ENCODE measurements at places on chromosomes 7 and 10.

DNA sequence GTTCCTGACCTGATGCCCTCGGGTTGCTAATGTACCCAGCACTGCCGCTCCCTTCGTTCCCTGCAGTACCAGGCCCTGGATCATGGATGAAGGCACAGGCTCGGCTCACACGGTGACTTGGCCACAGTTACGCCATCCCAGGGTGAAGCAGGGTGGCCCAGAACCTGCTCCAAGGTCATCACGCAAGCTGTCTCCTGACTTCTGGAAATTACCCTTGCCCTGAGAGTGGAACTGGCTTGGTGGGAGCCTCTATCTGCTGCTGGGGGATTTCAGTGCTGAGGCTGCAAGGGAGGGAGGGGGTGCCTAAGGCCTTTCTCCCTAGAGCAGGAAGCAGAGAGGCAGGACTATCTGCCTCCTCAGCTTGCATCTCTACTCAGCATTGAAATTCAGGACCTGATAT, 36.6 kb downstream of the FIGNL1 start:
- no peak for DNase-seq

GRCh38 chr7:11625669-11626068, 206.3 kb downstream of the THSD7A start:
- DNase-seq, result no peak

GRCh38 chr10:3700531-3701076, 84.4 kb downstream of the KLF6 start:
- no peak for DNase-seq

- DNase-seq, result no peak
These were observed 34.1 kb downstream of the KNDC1 start for GRCh38 chr10:133194151-133194550.

DNA sequence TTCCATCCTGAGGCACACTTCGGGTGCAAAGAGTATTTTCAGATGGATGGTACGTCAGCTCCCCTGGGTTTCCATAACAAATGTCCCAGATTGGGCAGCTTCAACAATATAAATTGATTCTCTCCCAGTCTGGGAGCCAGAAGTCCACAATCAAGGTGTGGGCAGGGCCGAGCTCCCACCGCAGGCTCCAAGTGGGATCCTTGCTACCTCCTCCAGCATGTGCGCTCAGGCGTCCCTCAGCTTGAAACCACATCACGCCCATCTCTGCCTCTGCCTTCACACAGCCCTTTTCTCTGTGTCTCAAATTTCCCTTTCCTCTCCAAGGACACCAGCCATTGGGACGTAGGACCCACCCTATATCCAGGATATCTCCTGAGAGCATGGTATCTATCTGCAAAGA, 153.5 kb downstream of the DIP2C start:
- DNase-seq, result no peak

- DNase-seq, result no peak
These were observed 8.8 kb upstream of the NUPR2 start for GRCh38 chr7:56124981-56125380.

GRCh38 chr7:123924941-123925340, at the start of gene SPAM1:
Gene SPAM1 (plus strand): TSS chr7:123925241. CDS start chr7:123953571, 28,330 bp downstream.
- no peak for DNase-seq

DNA sequence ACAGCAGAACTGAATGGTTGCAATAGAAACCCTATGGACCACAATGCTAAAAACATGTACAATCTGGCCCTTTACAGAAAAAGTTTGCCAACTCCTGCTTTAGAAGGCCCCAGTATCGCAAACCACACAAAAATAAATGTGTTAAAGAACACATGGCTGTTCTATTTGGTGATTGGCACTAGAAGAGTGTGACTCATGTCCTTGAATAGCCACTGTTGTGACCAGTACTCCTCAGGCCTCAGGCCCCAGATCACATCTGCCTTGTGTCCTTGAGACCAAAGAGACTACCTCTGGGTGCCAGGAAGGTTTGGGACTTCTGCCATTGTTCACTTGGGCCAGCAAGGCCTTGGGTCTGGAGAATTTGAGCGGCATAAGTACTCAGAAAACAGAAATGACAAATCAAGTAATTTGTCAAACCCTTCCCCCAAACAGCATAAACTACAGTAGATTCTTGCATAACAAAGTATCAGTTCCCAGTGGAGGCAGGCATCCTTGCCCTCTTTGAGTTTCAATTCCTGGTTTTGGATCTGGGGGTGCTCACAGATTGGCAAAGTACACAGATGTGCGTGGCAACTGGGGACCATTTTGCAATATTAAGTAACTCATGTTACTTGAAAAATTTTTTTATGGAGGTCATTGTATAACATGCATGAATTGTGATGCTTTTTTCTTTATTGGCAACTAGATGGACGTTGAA, 50.2 kb downstream of the MTURN start:
- peak; percentile 97 for DNase-seq

DNA sequence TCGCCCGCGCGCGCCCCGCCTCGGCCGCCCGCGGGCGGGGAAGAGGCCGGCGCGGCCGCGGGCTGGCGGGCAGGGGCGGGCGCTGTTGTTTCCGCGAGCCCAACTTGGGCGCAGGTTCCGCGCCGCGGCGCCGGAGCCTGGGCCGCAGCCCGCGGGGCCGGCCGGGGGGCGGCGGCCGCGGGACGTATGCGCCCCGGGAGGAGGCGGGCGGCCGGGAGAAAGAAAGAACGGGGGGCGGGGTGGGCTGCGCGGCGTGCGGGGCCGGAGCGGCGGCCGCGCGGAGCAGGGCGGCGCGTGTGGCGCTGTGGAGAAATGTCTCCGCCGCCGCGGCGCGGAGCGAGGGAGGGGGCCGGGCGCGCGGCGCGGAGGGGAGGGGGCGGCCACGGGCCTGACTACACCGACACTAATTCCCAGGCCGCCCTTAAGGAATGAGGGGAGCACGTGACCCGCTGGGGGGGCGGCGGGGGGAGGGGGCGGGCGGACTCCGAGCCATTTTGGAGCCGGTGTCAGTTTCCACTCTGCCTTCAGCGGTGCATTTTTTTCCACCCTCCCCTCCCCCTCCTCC, at the start of gene BMI1:
BMI1 (plus strand) TSS at position 509 of the 565 bp plus-strand sequence. CDS start 5,351 bp downstream, outside the sequence.
- DNase-seq, result peak; percentile 50

GRCh38 chr7:84970670-84971069, 216.2 kb downstream of the SEMA3D start:
- no peak for DNase-seq

GRCh38 chr7:108385834-108386422, 70.3 kb downstream of the NRCAM start:
- DNase-seq, result no peak

DNA sequence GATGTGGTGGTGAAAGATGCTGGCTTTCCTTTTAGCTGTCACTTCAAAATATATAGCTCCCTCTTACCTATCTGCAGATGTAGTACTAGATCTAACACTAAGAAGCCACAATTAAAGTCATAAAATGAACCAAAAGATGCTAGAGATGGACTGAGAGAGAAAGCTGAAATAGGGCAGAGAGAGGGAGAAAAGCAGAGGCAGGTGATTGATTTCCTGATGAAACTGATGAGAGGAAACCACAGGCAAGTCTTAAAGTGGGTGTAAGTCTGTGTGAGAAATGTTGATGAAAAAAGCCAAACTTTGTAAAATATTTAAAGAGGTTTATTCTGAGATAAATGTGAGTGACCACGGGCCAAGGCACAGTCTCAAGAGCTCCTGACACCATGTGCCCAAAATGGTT, 194.3 kb upstream of the MBL2 start:
- no peak for DNase-seq

DNA sequence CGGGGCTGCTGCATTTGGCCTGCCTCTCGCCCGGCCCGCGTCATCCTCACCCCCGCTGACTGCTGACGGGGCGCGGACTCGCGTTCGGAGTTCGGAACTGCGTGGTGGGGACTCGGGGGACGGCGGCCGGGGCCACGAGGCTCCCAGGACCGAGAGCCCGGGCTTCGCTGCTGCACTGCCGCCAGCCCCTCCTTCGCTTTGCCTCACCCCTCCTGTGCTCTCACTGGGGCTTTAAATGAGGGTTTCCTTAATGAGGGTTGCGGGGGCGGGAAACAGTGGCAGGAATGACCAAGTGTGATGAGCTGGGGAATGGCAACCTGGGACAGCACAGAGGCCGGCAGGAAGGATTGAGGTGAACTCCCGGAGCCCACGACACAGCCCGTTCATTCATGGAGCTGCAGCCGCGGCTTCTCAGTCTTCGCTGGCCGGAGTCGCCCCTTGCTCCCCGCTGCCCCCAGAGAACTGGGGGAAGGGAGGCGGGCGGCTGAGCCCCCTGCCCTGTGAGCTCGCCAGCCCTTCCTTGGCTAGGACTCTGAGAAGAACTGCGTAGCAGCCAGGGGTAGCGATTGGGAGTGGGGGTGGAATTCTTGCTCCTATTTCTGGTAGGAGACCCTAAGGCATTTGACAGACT, 1.5 kb upstream of the LRRC4 start:
- peak; percentile 62 for DNase-seq

GRCh38 chr10:131911451-131911850, 10.6 kb downstream of the PPP2R2D start:
- DNase-seq, result no peak

DNA sequence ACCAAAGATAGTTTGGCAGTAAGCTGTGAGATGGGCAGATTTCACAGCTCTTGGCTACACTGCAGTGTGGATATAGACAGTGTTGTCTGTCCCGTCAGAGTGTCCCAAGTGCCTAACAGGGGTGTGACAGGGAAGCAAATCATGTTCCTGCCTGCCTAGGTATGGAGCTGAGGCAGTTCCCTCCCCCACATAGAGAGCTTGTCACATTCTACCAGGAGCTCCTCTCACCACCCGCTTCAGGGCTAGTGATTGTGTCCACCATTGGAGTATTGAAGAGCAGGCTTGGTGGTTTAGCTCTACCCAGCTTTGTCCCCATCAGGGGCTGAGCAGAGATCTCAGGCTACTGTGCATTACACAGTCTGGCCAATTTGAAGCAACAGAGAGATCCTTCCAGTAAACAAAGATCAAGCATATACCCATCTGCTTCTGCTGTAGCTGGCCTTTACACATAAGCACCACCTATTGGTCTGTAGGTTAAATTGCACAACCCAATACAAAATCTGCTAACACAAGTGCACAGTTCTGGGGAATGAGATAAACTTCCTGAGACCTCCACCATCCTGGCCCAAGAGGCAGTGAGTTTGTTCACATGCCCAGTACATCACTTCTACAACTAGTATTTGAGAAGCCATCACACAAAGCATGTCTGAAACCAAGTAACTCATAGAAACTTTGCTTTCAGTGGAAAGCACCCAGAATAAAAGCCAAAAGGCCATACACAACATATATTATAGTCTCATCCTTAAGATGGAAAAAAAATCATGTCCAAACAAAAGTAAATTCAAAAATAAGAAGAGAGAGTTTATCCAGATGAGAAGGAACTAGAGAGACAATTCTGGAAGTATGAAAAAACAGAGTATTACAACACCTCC, 67.3 kb downstream of the GLCCI1 start:
- no peak for DNase-seq

- no peak for DNase-seq
These were observed 19.9 kb downstream of the ANKRD22 start for GRCh38 chr10:88831709-88832108.

DNA sequence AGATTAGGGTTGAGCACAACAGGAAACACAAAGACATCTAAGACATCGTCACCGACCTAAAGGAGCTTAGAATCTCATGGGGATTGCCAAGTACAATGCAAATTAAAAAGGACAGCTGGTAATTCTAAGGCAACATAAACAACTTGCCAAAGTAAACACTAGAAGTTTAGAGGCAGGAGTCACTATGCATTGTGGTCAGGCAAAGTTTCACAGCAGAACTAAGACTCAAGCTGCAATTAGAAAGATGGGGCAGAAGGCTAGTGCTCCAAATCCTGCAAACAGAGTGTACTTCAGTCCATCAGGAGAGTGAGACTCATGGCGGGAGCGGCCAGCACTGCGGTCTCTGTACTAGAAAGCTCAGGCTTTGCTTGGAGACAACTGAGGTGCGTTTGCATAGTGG, 52.7 kb downstream of the HIPK2 start:
- no peak for DNase-seq

GRCh38 chr10:125707541-125708468, 11.7 kb upstream of the EDRF1 start:
- no peak for DNase-seq

DNA sequence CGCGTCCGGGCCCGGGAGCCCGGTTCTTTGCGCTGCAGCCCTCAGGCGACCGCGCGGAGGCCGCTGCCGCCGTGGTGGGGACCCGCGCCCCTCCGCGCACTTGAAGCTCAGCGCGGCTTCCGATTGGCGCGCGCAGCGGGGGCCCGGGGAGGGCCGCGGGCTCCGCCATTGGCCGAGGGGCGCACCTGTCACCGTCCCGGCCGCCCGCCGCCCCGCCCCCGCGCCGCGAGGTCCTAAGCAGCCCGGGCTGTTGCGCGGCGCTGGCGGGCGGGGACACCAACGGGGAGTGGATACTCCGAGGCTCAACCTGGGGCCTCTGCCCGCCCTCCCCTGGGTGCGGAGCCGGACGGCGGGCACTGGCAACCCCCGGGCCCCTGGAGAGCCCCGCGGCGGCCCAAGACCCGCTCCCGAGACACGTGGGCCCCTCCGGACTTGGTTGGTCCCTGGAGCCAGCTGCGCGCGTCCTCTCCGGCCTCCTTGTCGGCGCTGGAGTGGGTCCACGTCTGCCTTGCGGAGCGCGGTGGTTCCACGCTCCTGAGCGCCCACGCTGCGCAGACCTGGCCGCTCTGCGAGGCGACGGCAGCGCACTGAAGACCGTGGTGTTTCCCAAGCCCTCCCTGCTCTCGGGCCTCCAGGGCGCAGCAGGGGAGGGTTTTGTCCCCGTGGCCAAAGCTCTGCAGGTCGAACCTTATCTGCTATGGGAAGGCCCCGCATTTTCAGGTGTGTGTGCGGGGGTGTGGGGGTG, at the start of gene MNX1:
MNX1 (minus strand) TSS at position 76 of the 745 bp plus-strand sequence. CDS start 313 bp downstream, outside the sequence.
- no peak for DNase-seq

- DNase-seq, result no peak
These were observed 66.1 kb downstream of the SHH start for GRCh38 chr7:155746188-155746587.

DNA sequence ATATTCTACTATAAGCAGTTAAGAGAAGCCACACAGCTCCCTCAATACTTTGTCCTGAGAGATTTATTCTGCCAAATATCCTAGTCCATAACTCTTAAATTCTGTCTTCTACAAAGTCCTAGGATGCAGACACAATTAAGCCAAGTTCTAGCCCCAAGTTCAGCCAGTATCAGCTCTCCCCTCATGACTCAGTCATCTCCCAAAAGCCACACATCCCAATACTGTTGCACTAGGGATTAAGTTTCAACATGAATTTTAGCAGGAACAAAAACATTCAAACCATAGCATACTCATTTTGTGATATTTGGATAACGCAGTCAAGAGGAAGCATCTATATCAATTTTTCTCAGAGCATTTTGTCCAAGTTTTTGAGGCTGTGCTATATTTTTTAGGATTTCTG, 277.4 kb downstream of the FZD1 start:
- DNase-seq, result no peak

DNA sequence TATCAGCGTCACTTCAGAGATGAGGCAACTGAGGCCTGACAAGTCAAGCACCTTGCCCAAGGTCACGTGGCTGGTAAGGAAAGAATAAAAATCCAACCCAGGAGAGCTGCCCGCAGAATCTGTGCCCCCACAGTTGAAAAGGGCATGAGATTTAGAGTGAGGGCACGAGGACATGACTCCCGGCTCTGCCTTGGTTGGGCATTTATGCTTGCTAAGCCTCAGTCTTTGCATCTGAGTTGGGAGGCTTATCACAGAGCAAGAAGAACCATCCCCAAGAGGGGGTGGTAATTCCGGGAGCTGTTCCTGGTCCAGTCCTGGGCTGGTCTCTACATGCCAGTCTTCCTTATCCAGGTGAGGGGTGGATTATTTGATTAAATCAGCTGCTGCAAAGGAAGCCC, 37.3 kb downstream of the PLPP4 start:
- no peak for DNase-seq

Data from suppressor macrophage treated with lipopolysaccharide for 1 hour (primary cell).